ENCODE measurements at places on chromosomes 1 and 21.

- DNase-seq: no peak
Measured at GRCh38 chr21:26965040-26965906, 1.6 kb downstream of the ADAMTS5 start.

DNA sequence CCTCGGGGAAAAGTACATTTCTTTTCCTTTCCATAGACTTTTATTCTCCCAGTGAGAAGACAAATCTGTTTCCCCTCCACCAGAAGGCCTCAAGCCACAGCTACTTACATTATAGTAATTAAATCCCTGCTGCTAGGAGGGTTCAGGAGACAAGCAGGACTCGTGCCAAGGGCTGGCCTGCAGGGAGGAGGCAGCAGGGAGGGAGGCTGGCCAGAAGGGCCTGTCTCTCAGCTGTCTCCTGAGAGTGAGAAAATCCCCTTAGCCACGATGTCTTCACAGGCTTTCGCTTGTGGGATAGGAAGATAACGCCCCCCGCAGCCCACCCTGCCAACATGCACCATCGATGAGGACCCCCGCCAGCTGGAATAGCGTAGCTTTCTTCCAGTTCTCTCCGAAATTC, 14.0 kb downstream of the KCNN3 start:
- no peak for DNase-seq

GRCh38 chr21:39612233-39613040, at the start of gene B3GALT5:
Gene B3GALT5 (plus strand): TSS chr21:39612940. CDS start chr21:39660560, 47,620 bp downstream.
- no peak for DNase-seq

DNA sequence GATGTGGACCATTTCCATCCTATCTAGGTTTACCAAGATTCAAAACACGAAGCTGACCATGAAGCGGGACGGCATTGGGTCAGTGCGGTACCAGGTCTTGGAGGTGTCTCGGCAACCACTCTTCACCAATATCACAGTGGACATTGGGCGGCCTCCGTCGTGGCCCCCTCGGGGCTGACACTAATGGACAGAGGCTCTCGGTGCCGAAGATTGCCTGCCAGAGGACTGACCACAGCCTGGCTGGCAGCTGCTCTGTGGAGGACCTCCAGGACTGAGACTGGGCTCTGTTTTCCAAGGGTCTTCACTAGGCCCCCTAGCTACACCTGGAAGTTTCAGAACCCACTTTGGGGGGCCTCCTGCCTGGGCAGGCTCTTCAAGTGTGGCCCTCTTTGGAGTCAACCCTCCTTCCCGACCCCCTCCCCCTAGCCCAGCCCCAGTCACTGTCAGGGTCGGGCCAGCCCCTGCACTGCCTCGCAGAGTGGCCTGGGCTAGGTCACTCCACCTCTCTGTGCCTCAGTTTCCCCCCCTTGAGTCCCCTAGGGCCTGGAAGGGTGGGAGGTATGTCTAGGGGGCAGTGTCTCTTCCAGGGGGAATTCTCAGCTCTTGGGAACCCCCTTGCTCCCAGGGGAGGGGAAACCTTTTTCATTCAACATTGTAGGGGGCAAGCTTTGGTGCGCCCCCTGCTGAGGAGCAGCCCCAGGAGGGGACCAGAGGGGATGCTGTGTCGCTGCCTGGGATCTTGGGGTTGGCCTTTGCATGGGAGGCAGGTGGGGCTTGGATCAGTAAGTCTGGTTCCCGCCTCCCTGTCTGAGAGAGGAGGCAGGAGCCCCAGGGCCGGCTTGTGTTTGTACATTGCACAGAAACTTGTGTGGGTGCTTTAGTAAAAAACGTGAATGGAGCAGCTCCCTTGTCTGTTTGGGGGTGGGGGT, 864 bp upstream of the CCDC24 start:
- no peak for DNase-seq
